ENCODE measurements at places on chromosomes 6 and 20.

DNA sequence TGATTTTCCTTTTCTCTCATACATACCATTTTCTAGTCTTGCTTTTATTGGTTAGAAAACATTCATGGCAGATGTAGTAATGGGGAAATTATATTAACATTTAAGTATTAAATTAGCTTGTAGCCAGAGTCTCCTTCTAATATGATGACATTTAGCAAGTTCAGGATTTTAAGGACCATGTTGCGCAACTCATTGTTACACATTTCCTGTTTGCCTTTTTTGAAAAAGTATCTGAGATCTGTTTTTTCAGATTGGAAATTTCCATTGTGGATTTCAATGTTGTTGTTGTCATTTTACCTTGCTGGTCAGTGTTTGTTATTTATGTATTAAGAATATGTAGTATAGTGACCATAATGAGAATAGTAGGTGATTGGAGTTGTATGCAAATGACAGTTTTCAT, 38.7 kb downstream of the CDKAL1 start:
- H3K4me3 ChIP-seq: no peak overlapping the region
- DNase-seq: no peak
- no peak overlapping the region for H3K27ac ChIP-seq
- H3K36me3 ChIP-seq: no peaks in the 10 kb centered on the region
- H3K27me3 ChIP-seq: no peaks in the 10 kb centered on the region
- H3K4me1 ChIP-seq: no peaks in the 10 kb centered on the region

- H3K4me3 ChIP-seq: no peak overlapping the region
- H3K36me3 ChIP-seq: no peaks in the 10 kb centered on the region
- no peaks in the 10 kb centered on the region for H3K27me3 ChIP-seq
- DNase-seq: no peak
Measured at GRCh38 chr6:71489736-71490135, 201.1 kb downstream of the OGFRL1 start.

DNA sequence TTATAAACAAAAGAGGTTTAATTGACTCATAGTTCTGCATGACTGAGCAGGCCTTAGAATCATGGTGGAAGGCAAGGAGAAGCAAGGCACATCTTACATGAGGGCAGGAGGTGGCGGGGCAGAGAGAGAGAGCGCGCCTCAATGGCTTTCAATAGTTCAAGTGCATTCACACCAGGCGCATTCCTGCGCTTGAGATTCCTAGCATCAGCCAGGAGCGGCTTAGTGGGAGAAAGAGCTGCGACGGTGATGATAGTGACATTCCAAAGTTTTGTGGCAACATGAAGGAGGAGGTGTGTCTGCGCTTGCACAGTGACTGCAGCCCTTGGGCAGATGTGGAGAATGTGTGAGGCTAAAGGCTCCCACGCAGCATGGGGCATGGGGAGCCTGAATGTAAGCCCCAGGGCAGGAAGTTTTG, 25.0 kb upstream of the EMILIN3 start:
- H3K4me3 ChIP-seq: no peak overlapping the region
- no peak for DNase-seq
- H3K4me1 ChIP-seq: no peaks in the 10 kb centered on the region
- H3K27me3 ChIP-seq: no peaks in the 10 kb centered on the region

DNA sequence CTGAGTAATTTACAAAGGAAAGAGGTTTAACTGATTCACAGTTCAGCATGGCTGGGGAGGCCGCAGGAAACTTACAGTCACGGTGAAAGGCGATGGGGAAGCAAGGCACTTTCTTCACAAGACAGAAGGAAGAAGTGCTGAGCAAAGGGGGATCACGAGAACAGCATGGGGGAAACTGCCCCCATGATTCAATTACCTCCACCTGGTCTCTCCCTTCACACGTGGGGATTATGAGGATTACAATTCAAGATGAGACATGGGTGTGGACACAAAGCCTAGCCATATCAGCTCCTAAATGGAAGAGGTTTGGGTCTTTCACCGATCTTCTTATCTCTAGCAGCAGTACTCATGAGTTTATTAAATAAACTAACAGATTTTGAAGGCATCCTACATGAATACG, 152.9 kb upstream of the RUNX2 start:
- no peaks in the 10 kb centered on the region for H3K36me3 ChIP-seq
- no peak overlapping the region for H3K27ac ChIP-seq
- H3K4me3 ChIP-seq: no peak overlapping the region
- DNase-seq: no peak
- H3K4me1 ChIP-seq: no peaks in the 10 kb centered on the region
- H3K27me3 ChIP-seq: no peaks in the 10 kb centered on the region

GRCh38 chr6:44534291-44534690, 146.8 kb downstream of the CDC5L start:
- no peaks in the 10 kb centered on the region for H3K4me1 ChIP-seq
- no peak overlapping the region for H3K4me3 ChIP-seq
- no peaks in the 10 kb centered on the region for H3K36me3 ChIP-seq
- H3K27me3 ChIP-seq: no peaks in the 10 kb centered on the region
- no peak for DNase-seq
- H3K27ac ChIP-seq: no peak overlapping the region

GRCh38 chr6:108927927-108928326, 79.7 kb downstream of the ARMC2 start:
- no peaks in the 10 kb centered on the region for H3K27me3 ChIP-seq
- H3K36me3 ChIP-seq: no peaks in the 10 kb centered on the region
- no peak overlapping the region for H3K4me3 ChIP-seq

DNA sequence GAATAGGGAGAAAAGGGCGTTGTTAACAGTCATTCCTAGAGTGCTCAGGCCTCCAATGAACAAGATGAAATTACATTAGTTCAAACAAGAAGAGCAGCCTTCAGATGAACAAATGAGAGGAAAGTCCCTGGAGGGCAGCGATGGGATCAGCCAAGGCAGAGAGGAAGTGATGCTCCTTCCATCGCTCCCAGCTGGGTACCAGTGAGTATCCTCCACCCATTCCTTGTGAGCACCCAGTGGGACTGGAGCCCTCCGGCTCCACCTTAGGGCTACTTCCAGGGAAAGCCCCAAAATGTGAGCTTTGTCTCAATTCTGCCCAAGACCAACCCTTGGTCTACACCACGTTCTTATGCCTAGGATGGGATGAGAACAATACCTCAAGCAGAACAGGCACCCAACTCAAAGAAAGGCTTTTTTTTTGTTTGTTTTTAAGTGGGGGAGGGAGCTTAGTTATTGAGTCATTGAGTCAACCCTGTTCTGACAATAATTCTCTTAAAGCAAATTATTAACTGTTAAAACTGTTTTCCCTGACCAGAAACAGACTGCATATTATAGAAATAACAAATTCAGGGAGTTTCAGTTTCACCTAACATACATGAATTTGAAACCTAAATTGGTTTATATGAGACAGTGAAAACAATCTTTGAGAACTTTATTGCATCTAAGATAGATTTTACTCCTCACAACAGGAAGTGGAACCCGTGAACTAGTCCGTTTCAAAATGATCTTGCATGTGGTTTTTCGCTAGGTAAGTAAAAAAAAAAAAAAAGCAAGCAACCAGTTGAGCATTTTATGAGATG, 106.9 kb downstream of the IPCEF1 start:
- no peaks in the 10 kb centered on the region for H3K27me3 ChIP-seq
- no peak for DNase-seq
- no peak overlapping the region for H3K27ac ChIP-seq
- H3K36me3 ChIP-seq: no peaks in the 10 kb centered on the region

GRCh38 chr6:143496974-143497373, 14.5 kb downstream of the FUCA2 start:
- no peaks in the 10 kb centered on the region for H3K4me1 ChIP-seq
- no peak overlapping the region for H3K27ac ChIP-seq
- no peaks in the 10 kb centered on the region for H3K36me3 ChIP-seq
- no peak for DNase-seq

DNA sequence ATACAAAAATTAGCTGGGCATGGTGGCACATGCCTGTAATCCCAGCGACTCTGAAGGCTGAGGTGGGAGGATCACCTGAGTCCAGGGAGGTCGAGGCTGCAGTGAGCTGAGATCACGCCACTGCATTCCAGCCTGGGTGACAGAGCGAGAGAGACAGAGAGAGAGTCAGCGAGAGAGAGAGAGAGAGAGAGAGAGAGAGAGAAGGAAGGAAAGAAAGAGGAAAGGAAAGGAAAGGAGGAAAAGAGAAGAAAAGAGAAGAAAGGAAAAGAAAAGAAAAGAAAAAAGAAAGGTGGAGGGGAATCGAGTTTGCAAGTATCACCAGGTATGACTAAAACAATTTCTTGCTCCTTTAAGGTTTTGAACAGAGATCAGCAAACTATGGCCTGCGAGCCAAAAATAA, 152.3 kb downstream of the BTBD9 start:
- H3K4me3 ChIP-seq: no peak overlapping the region
- no peak for DNase-seq
- no peaks in the 10 kb centered on the region for H3K27me3 ChIP-seq
- no peaks in the 10 kb centered on the region for H3K4me1 ChIP-seq

- H3K4me3 ChIP-seq: no peak overlapping the region
- H3K27me3 ChIP-seq: no peaks in the 10 kb centered on the region
- no peaks in the 10 kb centered on the region for H3K36me3 ChIP-seq
- H3K4me1 ChIP-seq: peaks cover 5% of the 10 kb centered on the region
Measured at GRCh38 chr6:109793792-109794191, 102.7 kb downstream of the FIG4 start.

GRCh38 chr6:4931530-4932227, 72.2 kb downstream of the RPP40 start:
- H3K4me1 ChIP-seq: peaks cover 8% of the 10 kb centered on the region
- H3K4me3 ChIP-seq: no peak overlapping the region

DNA sequence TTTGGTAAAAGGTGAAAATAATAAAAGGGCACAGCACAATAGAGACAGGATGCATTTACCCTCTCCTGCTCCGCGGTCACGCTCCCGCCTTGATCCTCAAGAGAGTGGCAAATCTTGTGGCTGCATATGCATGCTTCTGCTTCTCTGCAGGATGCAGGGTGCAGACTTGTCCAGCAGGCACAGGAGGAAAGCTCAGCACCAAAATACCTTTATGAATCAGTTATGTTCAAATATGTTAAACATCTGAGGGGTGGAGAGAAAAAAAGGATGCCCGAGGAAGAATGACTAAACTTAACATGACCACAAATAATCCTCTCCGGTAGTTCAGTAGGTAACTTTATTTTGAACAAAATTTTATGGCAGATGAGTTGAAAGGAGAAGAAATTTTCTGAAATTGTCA, 366.1 kb upstream of the SOX4 start:
- H3K36me3 ChIP-seq: no peaks in the 10 kb centered on the region
- DNase-seq: no peak
- H3K4me1 ChIP-seq: no peaks in the 10 kb centered on the region
- no peak overlapping the region for H3K27ac ChIP-seq

DNA sequence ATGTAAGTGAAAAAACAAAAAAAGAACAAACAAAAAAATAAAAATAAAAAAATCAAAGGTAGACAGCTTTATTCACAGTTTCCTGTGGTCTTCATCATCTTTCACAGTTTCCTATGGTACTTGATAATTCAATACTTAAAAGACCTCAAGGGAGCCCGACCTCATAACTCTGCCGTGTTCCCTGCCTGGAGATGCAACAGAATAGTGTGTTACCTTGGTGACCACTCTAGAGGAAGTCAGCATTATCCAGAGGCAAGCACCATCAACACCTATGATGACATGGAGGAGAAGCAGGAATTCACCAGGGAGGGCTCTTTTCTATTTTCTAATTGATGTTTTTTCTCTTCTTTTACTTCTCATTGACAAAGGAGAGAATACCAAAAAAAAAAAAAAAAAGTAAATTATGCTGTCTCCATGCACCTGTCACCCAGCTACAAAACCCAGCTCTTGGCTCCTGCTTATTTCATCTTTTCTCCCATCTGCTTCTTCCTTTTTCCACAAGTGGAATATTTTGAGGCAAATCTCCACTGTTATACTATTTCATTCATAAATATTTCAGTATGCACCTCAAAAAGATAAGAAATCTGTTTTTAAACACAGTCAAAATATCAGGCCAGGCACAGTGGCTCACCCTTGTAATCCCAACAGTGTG, 95.8 kb upstream of the STXBP5 start:
- H3K36me3 ChIP-seq: no peaks in the 10 kb centered on the region
- no peaks in the 10 kb centered on the region for H3K4me1 ChIP-seq
- no peak for DNase-seq
- no peaks in the 10 kb centered on the region for H3K27me3 ChIP-seq

GRCh38 chr20:31543966-31544598, 29.8 kb downstream of the HM13 start:
- H3K27me3 ChIP-seq: no peaks in the 10 kb centered on the region
- H3K36me3 ChIP-seq: no peaks in the 10 kb centered on the region
- peak overlapping the region; percentile 74 for H3K27ac ChIP-seq
- no peak for DNase-seq
- no peak overlapping the region for H3K4me3 ChIP-seq

DNA sequence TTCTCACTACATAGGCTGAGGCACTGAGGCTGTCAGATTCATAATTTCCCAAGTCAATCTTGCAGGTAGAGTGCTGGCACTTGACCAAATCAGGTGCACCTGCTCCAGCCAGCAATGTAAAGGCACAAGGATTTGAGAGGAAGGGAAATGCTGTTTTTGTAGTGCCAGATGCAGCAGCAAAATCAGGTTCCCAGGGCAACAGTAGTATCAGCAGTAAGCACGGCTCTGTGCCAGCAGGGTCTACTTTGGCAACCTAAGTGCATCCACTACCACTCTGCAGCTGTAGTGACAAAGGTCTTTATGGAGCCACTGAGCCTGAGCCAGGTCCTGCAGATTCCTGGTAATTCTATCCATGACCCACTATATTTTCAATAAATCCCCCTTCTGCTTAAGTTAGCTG, 329.5 kb downstream of the TPBG start:
- no peak for DNase-seq
- H3K36me3 ChIP-seq: no peaks in the 10 kb centered on the region
- H3K4me1 ChIP-seq: no peaks in the 10 kb centered on the region
- H3K27me3 ChIP-seq: no peaks in the 10 kb centered on the region
- no peak overlapping the region for H3K4me3 ChIP-seq
- H3K27ac ChIP-seq: no peak overlapping the region

- no peaks in the 10 kb centered on the region for H3K36me3 ChIP-seq
- H3K27ac ChIP-seq: no peak overlapping the region
- H3K4me1 ChIP-seq: no peaks in the 10 kb centered on the region
- no peak overlapping the region for H3K4me3 ChIP-seq
- H3K27me3 ChIP-seq: no peaks in the 10 kb centered on the region
- DNase-seq: no peak
Measured at GRCh38 chr20:49032455-49032854, 13.7 kb upstream of the CSE1L start.

GRCh38 chr6:79630883-79631692, at the start of gene SH3BGRL2:
TSS of gene SH3BGRL2 (plus strand) at chr6:79631329. CDS start at chr6:79631462, 133 bp downstream.
- peak within 1 kb of the TSS; percentile 78 for H3K4me3 ChIP-seq
- no peaks in the 10 kb centered on the region for H3K36me3 ChIP-seq
- DNase-seq: peak; percentile 35
- no peaks in the 10 kb centered on the region for H3K27me3 ChIP-seq
- no peaks in the 10 kb centered on the region for H3K4me1 ChIP-seq

DNA sequence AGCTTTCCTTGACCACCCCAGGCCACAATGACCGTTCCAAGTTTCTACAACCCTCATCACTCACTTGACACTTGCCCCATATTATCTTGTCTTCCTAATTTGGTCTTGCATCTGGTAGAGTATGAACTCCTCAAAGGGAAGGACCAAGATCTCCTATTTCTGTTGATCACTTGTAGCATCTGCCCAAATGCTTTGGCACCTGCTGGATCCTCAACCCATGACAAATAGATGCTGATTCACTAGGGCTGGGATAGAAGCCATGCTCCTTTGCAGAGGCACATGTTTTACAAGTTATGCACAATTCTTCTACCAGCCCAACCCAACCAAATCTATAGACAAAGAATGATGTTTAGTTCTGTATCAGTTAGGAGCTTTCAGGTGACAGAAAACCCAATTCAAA, 110.7 kb downstream of the UNC5CL start:
- no peak overlapping the region for H3K27ac ChIP-seq
- no peak overlapping the region for H3K4me3 ChIP-seq
- H3K36me3 ChIP-seq: no peaks in the 10 kb centered on the region
- no peaks in the 10 kb centered on the region for H3K4me1 ChIP-seq
- DNase-seq: no peak
- H3K27me3 ChIP-seq: peaks cover 4% of the 10 kb centered on the region
